ENCODE measurements at places on chromosomes 2 and 18.

DNA sequence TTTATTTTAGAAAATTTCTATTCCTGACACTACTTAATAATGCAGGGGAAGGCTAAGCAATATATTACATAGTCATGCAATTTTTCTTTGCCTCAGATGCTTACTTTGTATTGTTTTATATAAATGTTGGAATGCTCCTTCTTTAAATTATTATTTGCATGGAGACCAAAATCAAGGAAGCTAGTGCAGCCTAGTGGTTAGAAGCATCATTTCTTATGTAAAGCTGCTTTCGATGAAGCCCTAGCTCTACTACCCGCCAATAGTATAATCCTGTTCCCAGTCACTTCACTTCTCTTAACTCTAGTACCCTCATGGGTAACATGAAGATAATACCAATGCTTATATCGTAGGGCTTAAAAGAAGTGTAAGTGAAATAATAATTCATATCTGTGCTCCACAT lies 198.9 kb downstream of the LRATD1 start:
- DNase-seq, result no peak

GRCh38 chr2:18406219-18406618 lies 154.2 kb downstream of the RDH14 start:
- DNase-seq, result no peak

DNA sequence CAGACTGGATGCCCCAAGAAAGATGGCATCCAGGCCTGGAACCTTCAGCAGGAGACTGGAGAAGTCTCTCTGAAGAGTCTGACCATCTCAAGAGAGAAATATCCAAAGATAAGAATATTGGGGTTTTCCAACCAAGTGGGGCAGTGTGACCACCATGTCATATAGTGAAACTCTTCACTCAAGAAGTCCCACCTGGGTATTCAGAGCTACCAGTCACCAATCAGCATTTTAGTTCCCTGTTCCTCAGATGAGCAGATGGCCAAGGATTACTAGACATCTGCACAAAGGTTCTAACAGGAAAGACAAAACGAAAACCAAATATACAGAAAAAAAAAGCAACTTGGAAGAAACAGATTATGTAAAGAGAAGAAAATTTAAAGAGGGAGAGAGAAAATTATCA lies 38.5 kb upstream of the CXCR4 start:
- DNase-seq, result no peak

DNA sequence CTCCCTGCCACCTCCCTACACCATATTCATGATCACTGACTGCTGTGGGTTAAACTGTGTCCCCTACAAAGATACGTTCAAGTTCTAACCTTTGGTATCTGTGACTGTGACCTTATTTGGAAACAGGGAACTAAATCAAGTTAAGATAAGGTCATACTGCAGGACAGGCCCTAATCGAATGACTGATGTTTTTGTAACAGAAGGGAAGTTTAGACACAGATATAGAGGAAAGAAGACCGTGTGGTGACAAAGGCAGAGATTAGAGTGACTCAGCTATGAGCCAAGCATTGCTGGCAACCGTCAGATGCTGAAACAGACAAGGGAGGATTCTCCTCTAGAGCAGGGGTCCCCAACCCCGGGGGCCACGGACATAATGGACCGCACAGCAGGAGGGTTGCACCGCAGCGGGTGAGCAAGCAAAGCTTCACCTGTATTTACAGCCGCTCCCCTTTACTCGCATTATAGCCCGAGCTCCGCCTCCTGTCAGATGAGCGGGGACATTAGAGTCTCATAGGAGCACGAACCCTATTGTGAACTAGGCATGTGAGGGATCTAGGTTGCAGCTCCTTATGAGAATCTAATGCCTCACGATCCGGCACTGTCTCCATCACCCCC lies 28.9 kb upstream of the RNF152 start:
- DNase-seq, result no peak

DNA sequence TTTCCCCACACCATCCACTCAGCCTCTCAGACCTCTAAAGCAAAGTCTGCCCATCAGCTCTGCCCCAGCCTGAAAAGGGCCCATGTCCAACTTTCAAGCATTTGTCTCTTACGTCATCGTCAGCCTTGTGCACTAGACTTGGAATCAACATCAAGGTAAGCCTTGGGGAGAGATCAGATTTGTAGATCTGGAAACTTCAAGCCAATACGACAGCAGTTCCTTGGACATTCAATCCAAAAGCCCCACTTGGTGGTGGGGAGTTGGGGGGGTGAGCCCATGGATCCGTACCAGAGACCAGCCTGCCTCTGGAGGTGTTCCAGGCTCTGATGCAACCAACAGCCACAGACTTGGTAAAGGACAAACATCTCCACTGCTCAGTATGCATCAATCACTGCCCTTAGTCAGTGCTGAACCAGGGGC lies 206.8 kb upstream of the MEIS1 start:
- DNase-seq, result no peak

GRCh38 chr2:66539452-66539851 lies 104.5 kb downstream of the MEIS1 start:
- no peak for DNase-seq
